ENCODE measurements at places on chromosomes 11 and 22.
A peak's percentile ranks its signal among the peaks of the same experiment; 100 is the strongest.

- no peak for DNase-seq
Measured at GRCh38 chr11:90774727-90775566, 552.1 kb upstream of the CHORDC1 start.

DNA sequence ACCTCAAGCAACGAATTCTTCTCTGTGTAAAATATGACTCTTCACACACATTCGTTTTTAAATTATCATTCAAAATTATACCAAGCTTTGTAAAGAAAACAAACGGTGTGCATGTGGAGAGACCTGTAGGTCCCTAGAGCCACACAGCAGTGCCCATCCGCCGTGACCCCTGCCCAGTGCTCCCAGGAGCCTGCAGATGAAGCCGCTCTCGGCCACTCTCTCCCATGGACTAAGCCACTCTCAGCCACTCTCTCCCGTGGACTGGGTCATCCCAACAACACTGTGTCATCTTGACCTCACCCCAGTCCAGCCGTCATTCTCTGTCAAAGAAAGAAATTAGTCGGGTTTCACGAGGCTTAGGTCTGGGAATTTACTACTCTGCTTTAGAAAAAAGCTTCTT, 391.6 kb downstream of the BRD1 start:
- DNase-seq: no peak

DNA sequence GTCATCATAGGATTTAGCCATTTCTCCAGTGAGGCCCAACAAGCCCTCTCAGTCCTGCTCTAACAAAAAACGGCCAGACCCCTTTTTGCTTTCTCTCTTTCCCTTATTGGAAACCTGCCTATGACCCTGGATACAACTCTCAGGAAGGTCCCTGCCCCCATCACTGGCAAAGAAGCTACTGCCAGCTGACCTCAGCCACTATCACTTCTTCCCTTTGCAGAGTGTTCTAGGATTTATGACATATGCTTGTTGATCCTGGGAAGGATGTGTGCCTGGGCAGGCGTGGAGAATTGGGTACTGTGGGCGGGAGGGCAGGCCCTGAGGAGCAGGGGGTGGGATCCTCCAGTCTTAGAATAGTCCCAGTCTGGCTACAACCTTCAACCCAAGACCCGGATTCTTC, 7.5 kb downstream of the PGAP2 start:
- no peak for DNase-seq

DNA sequence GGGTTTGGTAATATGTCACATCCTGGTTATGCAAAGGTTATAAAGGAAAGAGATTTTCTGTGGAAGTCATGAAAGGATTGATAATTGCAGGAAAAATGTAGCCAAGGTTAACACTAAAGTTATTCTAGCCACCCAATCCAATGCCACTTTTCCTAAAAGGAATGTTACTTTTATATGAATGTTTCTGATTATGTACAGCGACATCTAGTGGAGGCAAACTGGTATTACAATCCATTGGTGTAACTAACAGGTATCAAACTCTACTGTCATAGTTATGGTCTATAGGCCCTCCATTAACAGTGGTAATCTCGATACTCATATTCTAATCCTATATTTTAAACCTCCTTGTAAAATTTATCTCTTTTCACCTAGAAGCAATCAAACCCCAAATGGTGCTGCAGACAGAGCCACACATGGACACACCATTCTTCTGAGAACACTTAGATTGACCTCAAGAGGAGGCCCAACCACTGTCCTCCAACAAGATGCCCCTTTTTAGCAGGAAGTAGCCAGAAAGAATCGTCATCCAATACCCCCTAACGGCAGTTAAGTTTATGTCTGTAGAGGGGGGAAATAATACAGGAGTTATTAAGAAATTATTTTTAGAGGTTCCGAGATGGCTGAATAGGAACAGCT, 74.9 kb upstream of the RAG2 start:
- peak; percentile 38 for DNase-seq

DNA sequence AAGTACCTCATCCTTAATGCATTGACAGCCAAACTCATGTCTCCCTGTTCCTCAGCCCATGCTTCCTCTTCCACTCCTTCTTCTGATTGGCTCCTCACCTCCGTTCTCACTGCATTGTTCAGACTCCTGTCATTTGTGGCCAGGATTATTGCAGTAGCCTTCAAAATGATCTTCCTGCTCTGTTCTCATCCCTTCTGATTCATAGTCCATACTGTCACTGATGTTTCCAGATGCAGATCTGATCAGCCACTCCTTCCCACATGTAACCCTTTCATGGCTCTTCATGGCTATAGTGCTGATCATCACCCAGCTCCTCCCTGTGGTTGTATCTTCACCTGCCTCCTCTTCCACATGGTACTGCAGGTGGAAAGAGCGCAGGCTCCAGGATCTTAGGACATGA, 71.7 kb downstream of the DEPDC5 start:
- no peak for DNase-seq

Data from HCT116 (cell line).